NCI-H510A (cell line): ENCODE measurements at places on chromosomes 5 and 9.

DNA sequence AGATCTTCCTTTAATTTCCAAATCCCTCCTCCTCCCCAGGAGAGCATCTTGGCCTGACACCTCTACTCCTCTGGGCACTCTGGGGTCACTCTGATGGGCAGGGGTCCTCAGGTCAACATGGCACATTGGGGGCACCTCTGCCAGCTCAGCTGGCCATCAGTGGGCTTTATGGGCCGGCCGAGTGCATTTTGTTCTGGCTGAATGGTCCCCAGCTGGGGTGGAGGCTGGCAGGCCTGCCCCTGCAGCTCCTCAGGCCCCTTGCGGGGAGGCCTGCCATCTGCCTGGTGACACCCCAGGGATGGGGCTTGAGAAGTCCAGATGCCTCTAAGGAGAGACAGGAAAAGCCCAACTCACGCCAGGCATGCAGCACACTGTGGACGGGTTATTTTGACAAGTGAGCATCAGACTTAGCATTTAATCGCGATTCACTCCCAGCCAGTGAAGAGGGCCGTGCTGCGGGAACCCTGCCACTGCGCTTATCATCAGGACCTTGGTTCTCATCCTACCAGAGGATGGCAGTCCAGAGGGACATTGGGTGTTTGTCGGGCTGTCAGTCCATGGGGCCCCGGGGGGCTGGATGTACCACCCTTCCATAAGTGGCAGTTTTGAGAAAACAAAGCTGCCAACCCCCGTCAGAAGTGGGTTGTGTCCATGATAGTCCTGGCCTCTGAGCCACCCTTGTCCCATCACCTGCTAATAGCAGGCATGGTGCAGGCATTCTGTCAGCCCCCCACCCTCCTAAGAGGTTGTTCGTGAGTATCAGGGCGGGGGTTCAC is 21.7 kb downstream of the PHF2 start:
- no peak for DNase-seq

DNA sequence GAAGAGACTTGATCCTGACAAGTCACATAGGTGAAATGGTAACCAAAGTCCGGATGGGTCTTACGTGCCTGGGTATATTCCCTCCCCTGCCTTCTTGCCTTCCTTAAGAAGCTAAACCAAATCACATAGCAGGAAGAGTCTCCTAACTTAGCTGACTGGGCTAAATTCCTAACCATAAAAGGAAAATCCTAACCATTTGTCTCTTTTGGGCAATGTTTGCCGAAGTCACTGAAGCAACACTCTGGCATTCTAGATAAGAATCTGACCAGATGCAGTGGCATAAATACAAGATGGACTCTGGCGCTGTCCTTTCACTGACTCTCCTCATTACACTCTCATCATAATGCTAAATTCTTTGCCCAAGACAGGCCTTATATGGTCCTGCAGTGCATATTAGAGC is 625.5 kb upstream of the RORB start:
- no peak for DNase-seq

GRCh38 chr9:16191691-16192402 is 639.0 kb downstream of the CCDC171 start:
- DNase-seq = no peak

DNA sequence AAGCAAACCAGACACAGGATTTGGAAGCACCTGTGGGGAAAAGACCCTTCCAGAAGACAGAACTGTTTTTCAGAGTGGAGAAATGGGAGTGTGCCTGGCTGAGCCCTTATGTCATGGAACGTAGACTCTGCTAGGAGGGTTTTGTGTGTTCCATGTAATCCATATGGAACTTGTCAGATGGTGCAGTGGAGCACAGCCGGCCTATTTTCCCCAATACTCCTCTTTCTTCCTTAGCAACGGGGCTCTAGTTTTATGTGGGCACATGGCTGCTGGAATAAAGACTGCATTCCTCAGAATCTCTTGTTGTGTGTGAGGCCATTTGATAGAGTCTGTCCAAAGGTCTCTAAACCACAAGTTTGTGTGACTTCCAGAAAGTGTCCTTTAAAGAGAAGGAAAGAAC is 284.0 kb downstream of the DRD1 start:
- no peak for DNase-seq

DNA sequence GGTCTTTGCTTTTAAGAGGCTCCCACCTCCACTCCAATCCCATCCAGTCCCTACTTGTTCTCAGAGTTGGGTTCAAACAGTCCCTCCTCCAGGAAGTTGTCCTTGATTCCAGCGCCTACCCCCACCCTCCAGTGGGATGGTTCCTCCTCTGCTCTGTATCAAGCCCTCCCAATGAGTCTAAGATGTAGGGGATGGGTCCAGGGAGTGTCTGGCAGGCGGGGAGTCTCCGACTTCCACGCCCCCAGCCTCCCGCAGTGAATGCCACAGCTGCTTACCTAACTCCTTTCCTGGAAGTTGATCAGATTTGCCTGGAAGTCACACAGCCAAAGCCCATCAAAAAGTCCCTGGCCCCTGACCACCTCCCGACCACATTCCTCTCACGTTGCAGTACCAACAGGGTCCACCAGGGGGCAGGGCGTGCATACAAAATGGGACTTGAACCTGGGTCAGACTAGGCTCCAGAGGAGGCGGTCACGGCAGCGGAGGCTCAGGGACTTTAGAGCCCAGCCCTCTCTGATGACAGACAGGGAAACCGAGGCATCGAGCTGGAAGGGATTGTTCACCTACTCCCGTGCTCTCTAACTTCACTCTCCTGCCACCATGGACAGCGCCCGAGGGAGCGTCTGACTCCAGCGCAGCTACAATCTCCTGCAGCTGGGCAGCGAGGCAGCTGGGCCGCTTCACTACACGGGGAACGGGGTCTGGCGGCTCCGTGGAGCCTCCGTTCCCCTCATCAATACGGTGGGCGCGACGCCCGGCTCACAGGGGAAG is 25.0 kb upstream of the TDRD7 start:
- no peak for DNase-seq

DNA sequence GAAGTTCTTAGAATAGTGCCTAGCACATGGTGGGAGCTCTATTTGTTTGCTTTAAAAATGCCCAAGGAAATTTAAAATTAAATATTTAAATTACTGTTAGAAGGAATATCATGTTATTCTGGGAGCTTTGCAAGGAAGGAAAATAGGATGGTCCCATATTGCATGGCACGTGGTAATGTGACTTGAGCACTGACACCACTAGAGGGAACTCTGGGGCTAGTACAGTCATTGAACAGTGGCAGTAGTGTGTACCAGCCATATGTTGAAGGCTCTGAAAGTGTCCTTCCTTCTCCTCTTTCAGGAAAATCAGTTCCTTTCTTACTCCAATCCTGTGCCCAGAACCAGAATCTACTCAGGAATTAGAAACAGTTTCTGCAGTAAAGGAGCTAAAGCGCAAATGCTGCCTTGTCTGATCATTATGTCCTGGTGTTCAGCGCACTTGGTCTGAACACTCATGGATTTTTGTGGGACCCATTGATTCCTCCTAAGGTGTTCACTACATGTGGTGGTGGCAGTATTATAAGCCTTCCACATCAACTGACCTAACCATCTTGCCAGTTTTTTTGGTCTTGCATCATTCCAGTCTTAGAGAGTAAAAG is 54.1 kb downstream of the GDA start:
- DNase-seq = no peak

DNA sequence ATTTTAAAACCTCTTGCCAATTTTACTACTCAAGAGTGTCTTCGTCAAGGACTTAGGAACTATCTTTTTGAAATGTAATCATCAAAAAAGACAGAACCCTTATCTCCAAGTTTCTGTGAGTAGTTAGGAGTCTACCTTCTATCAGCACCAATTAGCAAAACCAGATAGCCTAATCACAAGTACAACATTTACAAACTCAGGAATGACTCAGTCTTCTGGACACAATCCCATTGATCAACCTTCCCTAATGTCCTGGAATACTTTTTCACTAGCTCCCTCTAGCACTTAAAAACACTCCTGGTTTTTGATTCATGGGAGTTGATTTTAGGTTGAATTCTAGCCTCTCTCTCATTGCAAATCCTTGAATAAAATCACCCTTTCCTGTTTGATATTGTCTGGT is 680.7 kb downstream of the PRR16 start:
- DNase-seq = no peak

GRCh38 chr5:146039420-146039819 is 66.0 kb downstream of the PLAC8L1 start:
- DNase-seq = no peak

- DNase-seq = peak; percentile 41
These were observed 27.5 kb downstream of the SH3TC2 start for GRCh38 chr5:149035372-149035790.

GRCh38 chr5:65271906-65272305 is 209.8 kb downstream of the ADAMTS6 start:
- no peak for DNase-seq

GRCh38 chr5:35971186-35971877 is 19.9 kb downstream of the UGT3A1 start:
- no peak for DNase-seq

DNA sequence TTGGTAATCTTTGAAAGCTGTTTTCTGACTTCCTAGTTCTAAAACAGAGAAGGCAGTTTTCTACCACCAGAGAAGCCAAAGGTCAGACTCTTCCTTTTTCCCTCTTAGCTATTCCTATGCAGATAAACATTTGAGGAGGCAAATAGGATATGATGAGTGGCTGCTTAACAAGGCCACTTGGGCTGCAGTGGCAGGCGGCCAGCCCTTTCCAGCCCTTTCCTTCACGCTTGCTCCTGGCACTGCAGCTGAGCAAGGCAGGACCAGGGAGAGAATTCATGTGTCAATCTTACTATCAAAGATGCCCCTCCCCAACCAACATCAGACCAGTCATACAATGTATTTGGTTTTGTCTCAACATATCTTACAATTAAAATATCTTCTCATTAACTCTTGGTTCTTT is 36.8 kb upstream of the RNF38 start:
- DNase-seq = no peak

DNA sequence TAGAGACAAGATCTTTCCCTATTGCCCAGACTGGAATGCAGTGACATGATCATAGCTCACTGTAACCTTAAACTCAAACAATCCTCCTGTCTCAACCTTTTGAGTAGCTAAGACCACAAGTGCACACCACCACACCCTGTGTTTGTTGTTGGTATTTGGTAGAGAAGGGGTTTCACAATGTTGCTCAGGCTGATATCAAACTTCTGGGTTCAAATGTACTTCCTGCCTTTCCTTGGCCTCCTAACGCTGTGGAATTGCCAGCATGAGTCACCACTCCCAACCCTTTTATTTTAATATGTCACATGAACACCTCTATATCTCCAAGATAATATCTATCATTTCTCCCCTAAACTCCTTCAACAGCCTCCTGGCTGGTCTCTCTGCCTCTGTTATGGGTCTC is 719.0 kb downstream of the PTPRD start:
- no peak for DNase-seq

DNA sequence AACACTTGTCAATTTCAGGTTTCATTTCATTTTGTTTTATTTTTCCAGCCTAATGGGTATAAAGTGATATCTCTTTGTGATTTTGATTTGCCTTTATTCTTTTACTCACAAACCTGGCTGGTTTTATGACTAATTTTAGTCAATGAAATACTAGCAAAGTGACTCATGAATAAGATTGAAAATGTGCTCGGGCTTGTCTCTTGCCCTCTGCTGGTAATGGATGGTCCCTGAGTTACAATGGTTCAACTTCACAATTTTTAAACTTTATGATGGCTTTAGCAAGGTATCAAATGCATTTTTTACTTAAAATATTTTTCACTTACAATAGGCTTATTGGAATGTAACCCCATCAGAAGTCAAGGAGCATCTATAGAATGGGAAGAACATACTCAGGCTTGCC is 431.4 kb upstream of the CCNG1 start:
- DNase-seq = no peak

- DNase-seq = no peak
These were observed 210.1 kb downstream of the EPB41L4A start for GRCh38 chr5:112208699-112209615.

GRCh38 chr5:3311433-3311832 is 284.2 kb upstream of the IRX1 start:
- no peak for DNase-seq

DNA sequence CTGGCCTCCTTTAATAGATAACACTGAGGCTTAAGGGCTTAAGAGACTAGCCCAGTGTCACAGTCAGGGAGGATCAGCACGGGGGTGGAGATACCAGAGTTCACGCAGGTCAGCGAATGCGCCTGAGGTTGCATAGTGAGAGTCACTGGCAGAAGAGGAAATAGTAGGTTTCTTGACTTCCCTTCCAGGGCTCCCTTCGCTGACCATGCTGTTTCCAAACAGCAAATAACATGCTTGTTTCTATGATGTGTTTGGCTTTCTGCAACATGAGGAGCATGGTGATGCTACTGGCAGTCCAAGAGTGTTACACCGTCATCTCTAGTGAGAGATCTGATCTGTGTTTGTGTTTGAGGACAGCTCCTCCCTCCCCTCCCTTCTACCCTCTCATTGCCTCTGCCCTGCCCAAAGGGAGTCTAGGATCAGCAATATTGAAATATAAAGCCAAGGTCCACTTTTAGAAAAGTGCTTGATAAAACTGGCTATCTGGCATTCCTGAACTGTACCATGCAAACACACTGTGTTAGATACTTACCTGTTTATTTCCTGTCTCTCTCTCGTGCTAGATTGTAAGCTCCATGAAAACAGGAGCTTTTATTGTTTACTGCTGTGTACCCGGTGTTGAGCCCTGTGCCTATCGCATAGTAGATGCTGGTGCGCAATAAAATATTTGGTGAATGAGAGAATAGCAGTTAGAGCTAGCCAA is 12.3 kb downstream of the TLE4 start:
- no peak for DNase-seq

GRCh38 chr5:1343315-1343751 is 1.6 kb downstream of the CLPTM1L start:
- DNase-seq = no peak

GRCh38 chr9:127896395-127897192 is 2.8 kb downstream of the ST6GALNAC6 start:
- no peak for DNase-seq
